T1000 (cell line): ENCODE measurements at places on chromosomes 12 and 14.

DNA sequence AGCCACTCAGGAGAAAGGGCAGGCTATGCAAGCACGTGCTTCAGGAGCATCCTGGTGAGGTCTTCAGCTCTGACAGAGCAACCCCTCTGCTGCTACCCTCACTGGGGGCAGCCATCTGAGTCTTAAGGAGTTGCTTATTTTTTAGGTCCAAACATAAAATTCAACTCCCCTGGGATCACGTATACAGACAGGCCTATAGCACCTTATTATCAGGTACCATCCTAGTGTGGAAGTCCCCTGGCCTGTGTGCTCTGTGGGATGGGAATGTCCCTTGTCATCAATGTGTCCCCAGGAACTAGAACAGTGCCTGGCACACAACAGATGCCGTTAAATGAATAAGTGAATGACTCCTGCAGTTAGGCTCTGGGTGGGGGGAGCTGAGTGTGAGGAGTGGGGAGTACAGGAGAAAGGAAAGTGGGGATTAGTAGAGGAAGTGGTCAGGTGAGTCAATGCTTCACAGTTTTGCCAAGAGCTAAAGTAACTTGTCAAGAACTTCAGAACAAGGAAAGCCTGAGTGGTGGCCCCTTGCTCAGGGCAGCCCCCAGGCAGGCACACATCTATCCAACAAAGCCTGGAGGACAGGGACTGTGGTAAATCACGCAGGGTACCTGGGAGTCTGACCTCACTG is 33.5 kb downstream of the DAD1 start:
- no peak for DNase-seq

- DNase-seq: no peak
Measured at GRCh38 chr12:48779869-48780268, 9.0 kb downstream of the ADCY6 start.

GRCh38 chr12:93825501-93825888 is 148.3 kb downstream of the CRADD start:
- no peak for DNase-seq

- DNase-seq: no peak
Measured at GRCh38 chr14:75306927-75307699, 28.5 kb downstream of the FOS start.

DNA sequence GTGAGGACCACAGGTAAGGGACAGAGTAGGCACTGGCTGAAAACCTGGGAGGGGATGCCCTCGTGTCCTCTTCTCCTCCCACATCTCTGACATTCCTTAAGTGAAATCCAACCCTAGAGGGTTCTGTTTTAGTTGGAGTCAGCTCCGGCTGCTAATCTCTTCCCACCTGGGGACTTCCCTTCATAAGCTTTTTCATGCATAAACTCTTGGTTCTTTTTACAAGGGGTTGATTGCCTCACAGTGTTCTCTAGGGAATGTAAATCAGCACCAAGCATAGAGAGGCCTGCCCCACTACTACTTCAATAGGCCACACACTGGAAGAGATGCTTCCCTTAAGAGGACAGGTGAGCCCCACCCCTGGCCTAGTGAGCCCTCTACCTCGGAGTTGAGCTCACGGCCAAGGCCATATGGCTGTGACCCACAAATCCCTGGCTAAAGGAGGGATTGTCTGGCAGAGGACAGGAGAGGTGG is 3.2 kb upstream of the SYNDIG1L start:
- DNase-seq: no peak

DNA sequence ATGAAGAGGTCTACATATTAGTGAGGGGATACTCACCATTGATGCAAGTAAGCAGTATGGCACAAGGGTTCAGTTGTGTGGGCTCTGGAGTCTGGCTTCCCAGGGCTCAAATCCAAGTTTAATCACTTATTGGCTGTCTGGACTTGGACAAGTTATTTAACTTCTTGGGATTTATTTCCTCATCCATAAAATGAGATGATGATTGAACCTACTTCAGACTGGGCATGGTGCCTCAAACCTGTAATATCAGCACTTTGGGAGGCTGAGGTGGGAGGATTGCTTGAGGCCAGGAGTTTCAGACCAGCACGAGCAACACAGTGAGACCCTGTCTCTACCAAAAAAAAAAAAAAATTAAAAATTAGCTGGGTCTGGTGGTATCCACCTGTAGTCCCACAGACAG is 67.9 kb downstream of the KCNK10 start:
- DNase-seq: no peak

DNA sequence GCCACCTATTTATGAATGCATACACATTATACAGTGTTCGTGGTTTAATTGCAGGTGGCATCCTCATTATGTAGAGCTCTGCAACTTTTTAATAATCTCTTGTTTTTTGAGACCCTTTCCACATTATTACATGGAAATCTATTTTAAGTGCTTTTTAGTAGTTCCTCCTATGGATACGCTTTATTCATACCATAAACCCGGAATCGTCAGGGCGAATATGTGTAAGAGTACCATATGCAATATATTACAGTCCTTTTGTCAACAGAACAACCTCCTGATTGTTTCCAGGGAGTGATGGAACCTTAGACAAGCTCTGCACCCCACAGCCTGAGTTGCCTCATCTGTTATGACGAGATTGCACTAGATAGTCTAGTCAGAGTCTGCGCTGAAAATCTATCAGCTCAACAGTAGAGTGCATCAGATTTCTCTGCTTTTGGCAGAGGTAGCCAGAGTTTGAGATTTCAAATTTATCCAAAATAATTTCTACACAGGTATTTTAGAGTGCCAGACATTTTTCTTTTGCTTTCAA is 33.6 kb downstream of the EID3 start:
- DNase-seq: no peak

DNA sequence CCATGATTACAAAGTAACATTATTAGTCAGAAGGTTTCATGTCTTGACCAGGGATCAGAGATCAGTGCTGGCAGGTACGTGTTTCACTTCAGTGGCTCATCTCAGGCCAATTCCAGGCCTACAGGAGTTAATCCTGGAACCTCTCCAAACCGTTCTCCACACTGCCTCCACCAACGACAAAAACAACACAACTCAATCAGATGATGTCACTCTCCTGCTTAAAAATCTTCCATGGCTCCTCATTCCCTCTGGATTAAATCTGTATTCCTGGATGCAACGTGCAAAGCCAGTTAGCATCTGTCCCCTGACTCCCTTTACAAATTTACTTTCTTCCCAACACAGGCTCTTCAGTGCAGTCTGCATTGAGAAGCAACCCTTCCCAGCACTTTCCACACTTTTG is 34.3 kb upstream of the TXNRD1 start:
- DNase-seq: no peak

- DNase-seq: no peak
Measured at GRCh38 chr12:22577667-22578066, 33.3 kb upstream of the C2CD5 start.

- no peak for DNase-seq
Measured at GRCh38 chr14:52266782-52267181, 716 bp upstream of the PTGDR start.

GRCh38 chr12:26713885-26714383 is 119.1 kb downstream of the ITPR2 start:
- no peak for DNase-seq

- no peak for DNase-seq
Measured at GRCh38 chr14:22491683-22492621, 97.1 kb downstream of the DAD1 start.

DNA sequence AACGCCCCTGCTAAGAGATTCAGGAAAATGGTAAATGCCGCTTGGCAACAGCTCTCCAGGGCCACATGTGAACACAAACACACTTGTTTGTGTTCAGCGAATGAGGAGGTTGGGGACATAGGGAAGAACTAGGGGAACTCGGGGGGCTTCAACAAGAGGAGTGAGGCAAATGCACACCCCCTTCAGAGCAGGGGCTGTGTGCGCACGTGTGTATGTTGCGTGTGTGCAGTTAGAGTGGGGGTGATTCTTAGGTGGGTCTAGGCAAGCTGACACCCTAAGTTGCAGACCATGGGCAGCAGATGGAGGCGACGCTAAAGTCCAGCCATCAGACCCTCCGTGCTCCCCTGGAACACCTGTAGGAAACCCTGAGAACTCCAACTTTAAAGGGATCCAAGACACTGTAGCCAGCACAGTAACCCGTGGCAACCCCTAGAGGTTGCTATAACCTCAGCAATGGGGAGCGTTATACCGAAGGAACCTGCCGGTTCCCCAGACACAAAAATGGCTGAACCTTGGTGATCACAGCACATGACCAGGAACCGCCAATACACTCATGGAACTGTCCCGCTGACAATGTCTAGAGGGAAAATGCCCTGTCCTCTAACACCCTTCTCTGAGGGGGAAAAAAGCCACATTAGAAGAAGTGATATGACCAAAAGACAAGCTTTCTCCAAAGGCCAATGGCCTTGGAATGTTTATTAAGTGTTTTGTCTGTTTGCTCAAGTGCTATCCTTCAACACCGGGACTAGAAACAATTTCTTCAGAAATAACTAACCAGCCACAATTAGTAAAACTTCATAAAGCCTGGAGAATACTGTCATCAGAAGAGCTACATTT is 86.5 kb upstream of the CEP83 start:
- no peak for DNase-seq

- no peak for DNase-seq
Measured at GRCh38 chr12:106137530-106138356, 1.0 kb downstream of the NUAK1 start.

- no peak for DNase-seq
Measured at GRCh38 chr12:119659289-119659897, 8.5 kb upstream of the PRKAB1 start.

DNA sequence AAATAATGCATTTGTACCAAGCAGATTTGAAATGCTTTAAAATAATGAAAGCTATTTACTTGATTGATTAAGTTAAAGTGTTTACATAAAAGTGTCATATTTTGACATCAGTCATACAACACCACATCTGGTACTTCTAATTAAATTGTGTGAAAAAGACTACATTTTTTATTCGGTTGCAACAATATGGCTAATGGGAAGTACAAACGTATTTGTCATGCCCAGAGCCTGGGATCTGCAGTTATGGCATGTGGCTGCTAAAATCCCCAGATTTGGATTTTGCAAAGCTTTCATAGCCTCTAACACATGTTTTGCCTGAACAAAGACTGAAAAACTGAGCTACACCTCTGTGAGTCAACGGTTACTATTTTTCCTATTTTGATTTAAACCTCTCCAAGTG is 66.6 kb downstream of the LLPH start:
- no peak for DNase-seq

DNA sequence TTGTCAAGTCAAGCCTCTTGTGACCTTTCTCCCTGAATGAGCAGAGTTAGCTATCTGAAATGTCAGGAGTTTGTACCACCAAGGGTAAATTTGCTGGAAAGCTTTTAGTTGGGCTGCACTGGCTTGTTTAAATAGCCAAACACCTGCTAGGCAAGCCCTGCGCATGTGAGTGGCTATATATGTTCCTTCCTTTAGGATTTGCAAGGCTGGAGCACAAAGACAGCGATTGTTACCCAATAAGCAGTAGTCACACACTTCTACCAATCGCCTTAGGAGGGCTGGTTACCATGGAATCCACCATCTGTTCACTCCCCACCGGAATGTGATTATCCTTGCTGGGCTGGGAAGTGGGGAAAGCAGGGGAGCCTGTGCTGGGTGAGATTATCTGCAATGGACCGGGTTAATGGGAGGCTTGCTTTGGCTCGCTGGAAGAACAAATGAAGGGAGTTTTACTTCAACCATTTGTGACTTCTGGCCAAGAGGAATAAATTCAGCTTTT is 102.5 kb downstream of the FGD4 start:
- no peak for DNase-seq

DNA sequence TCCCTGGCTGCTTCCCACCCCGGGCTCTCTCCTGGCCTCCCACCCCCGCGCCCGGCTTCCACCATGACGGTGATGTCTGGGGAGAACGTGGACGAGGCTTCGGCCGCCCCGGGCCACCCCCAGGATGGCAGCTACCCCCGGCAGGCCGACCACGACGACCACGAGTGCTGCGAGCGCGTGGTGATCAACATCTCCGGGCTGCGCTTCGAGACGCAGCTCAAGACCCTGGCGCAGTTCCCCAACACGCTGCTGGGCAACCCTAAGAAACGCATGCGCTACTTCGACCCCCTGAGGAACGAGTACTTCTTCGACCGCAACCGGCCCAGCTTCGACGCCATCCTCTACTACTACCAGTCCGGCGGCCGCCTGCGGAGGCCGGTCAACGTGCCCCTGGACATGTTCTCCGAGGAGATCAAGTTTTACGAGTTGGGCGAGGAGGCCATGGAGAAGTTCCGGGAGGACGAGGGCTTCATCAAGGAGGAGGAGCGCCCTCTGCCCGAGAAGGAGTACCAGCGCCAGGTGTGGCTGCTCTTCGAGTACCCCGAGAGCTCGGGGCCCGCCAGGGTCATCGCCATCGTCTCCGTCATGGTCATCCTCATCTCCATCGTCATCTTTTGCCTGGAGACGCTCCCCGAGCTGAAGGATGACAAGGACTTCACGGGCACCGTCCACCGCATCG is 1.8 kb downstream of the KCNA1 start:
- DNase-seq: no peak

- no peak for DNase-seq
Measured at GRCh38 chr12:27964123-27964522, 8.4 kb downstream of the PTHLH start.

DNA sequence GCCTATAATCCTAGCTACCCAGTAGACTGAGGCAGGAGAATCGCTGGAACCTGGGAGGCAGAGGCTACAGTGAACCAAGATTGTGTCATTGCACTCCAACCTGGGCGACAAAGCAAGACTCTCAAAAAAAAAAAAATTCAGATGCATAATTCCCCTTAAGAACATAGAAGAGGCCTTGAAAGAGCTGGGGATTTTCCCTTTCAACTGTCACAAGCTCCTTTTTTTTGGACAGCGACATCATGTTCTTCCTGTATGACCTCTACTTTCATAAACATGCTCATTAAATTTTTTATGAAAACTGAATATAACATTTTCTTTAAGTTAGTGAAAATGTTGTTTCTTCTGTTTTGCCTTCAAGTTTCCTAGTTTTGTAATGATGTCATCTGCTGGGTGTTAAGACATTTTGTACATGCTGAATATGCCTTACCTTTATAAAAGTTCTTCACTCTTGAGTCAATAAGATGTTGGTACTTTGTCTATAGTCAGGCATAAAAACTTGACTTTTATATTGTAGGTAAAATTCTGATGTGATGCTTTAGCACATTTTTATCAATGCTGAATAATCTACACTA is 76.0 kb downstream of the PTHLH start:
- no peak for DNase-seq

- DNase-seq: no peak
Measured at GRCh38 chr14:70697701-70698100, 56.0 kb downstream of the TTC9 start.

DNA sequence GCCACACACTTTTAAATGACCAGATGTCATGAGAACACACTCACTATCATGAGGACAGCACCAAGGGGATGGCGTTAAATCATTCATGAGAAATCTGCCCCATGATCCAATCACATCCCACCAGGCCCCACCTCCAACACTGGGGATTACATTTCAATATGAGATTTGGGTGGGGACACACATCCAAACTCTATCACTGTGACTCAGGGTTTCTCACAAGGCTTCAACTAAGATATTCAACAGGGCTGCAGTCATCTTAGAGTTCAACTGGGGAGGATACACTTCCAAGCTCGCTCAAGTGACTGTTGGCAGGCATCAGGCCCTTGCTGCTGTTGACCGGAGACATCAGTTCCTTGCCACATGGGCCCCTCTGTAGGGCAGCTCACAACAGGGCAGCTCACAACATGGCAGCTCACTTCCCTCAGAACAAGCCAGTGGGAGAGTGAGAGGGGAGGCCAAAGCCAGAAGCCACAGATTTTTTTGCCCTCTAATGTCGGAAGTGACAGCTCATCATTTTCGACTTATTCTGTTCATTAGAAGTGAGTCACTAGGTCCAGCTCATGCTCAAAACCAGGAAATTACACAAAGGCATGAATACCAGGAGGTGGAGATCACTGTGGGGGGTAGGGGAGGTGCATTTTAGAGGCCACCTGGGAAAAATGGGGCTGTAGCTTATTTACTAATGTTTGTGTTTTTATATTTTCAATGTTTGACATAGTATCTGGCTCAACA is 50.8 kb upstream of the PTHLH start:
- DNase-seq: peak; percentile 88
